NT2/D1 (cell line): ENCODE measurements at places on chromosomes 12 and 14.
A peak's percentile ranks its signal among the peaks of the same experiment; 100 is the strongest.

DNA sequence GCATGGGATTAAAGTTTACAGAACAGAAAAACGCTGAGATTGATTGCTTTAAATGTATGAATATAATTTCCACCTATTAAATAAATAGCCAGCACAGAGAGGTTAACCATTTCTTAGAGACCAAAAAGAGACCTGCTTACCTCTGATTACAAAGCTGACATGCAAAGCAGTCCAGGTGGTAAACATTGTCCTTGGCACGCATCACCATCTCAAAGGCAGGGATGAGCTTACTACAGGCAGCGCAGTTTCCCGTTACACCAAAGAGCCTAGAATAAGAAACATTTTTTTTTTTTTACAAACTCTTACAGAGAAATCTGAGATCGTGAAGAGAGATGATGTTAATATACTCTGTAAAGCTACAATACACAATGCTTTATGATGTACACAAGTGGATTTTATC, 45.7 kb downstream of the LMO3 start:
- DNase-seq = no peak

DNA sequence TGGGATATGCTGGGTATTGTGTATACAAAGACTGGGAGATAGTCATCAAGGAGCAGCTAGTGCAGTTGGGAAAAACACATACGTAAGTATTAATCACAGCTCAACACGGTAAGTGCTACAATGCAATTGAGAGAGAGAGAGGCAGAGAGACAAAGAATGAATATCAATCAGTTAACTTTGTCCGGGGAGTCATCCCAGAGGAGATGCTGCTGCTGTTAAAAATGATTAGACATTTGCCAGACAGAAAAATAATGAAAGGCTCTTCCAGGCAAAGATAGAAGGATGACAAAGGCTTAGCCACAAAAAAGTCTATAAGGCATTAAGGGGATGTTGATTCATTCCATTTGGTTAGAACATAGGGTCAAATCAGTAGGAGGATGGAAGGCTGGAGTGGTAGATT, 45.1 kb downstream of the AKAP6 start:
- DNase-seq = no peak

- no peak for DNase-seq
These were observed 1.5 kb upstream of the AGAP2 start for GRCh38 chr12:57739914-57740538.

DNA sequence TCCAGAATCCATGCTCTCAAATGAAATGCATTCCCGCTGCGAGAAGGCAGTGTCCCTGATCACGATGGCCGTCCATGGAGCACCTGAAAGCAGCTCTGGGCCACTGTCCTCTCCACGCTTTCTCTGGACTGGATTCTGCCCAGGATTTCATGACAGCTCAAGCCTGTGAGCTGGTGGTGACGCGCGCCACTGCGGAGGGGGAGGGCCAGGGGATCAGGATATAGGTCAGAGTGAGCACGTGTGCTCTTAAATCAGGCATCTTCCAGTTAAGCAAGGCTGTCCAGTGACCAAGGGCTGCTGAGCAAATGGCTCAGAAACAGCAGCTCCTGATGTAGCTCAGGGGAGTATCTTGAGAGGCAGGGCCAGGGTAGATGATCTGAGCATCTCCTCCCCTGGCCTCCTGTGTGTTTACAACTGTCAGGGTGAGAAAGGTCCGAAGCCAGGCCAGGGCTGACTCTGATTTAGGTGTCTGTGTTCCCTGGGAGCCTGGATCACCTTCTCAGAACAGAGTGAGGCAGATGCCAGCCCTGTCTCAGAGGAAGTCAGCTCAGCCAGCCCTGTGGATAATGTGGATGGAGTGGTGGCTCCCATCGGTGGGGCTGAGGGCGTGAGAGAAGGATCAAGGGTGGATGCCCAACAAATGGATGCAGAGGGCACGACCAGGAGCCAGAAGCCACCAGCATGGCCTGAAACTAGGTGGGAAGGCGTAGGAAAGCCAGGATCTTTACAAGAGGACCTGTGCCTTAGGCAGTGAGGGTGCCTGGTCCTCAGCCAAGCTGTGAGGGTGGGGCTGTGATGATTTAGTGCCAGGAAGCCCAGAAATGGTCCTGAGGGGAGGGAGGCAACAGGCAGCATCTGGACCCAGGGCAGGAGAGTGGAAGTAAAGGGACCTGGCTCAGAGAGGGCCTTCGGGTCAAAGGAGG, 55.3 kb downstream of the ELK3 start:
- DNase-seq = no peak

- DNase-seq = no peak
These were observed 20.2 kb downstream of the TMEM229B start for GRCh38 chr14:67468378-67468730.

- no peak for DNase-seq
These were observed 85.6 kb downstream of the DICER1 start for GRCh38 chr14:95071649-95072280.

DNA sequence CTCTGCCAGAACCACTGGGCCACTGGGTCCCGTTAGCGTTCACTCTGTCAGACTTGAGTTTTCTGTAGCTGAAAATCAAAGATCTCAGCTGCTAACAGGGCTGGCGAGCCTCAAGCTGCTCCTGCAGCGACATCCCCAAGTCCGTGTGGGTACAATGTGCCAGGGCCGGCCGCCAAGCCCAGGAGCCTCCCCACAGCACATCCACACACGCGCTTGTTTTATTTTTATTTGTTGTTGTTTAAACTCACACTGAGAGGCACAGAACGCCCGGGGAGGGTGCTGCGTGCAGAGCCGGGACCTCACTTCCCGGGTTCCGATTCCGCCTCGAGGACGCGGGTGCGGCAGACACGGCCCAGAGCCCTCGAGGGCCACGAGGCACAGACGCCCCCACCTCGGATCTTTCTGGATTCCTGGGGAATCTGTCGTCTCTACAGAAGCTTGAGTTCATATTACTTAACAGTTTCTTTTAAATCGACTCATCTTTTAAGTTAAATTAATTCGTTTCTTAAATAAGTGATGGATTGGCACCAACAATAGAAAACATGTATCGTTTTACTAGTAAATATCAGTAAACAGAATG, 9.3 kb downstream of the GALNT9 start:
- DNase-seq = no peak

- DNase-seq = no peak
These were observed 154.9 kb upstream of the KRR1 start for GRCh38 chr12:75666126-75666938.

DNA sequence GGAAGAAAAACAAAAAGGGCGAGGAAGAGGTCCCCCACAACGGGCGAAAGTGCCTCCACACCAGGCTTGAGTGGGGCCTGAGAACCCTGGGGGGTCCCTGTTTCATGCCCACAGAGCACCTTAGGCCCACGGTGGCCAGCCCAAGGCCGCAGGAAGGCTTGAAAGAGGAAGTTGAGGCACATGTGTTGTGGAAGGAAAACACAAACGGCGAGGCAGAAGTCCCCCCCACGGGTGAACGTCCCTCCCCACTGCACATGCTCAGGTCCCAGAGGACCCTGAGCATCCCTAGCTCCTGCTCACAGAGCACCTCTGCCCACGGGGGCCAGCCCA, 371.5 kb downstream of the ALG10 start:
- DNase-seq = no peak

DNA sequence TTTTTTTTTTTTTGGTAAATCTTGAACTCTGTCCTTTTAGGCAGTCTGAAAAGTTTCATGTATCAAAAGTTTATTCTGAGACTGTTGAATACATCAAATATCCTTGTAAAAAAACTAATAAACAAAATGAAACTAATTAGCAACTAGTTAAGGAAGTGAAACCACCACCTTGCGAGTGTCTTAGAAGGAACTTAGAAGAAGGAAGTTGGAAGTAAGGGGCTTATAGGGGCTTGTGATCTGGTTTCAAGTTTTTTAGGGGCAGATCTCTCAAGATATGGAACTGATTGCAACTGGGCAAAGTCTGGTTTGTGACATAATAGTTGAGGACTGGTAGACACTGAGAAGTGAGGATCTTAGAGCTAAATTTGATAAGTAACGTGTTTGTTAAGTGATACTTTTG, 748.8 kb downstream of the C12orf50 start:
- DNase-seq = no peak

- DNase-seq = no peak
These were observed 35.0 kb upstream of the FUT8 start for GRCh38 chr14:65377576-65377975.

DNA sequence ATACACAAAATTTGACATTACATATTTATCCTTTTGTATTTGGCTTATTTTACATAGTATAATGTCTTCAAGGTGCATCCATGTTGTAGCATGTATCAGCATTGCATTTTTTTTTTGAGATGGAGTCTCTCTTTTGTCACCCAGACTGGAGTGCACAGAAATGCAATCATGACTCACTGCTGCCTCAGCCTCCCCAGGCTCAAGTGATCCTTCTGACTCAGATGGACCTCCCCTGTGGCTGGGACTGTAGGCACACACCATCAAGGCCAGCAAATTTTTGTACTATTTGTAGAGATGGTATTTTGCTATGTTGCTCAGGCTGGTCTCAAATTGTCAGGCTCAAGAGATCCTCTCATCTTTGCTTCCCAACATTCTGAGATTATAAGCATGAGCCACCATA, 214.4 kb upstream of the ALG10B start:
- DNase-seq = no peak

GRCh38 chr12:3523728-3524127, 32.7 kb downstream of the PRMT8 start:
- no peak for DNase-seq

DNA sequence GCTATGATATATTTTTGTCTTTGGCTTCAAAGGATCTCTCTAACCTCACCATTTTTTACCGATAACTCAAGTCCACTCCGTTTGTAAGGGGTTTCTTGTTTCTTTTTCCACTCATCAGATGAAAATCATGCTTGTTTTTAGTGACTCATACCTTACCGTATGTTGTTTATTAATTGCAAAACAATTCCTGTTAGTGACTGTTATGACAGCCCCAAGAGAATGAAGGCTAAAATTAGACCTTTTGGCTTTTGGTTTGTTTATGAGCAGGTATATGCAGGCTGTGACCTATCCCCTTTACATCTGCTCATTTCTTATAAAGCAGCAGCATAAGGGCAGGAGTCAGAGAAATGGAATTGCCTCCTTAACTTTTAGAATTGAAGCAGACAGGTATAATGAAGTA, 319.8 kb downstream of the CEP128 start:
- DNase-seq = no peak

- DNase-seq = no peak
These were observed 92.1 kb downstream of the LRRC74A start for GRCh38 chr14:76918256-76918781.

GRCh38 chr12:40827683-40828592, 135.7 kb downstream of the CNTN1 start:
- no peak for DNase-seq

GRCh38 chr14:22780105-22780679, 13.7 kb downstream of the OXA1L start:
- DNase-seq = no peak

GRCh38 chr12:102548543-102548942, 68.2 kb upstream of the IGF1 start:
- DNase-seq = no peak

GRCh38 chr12:91871751-91872150, 273.9 kb downstream of the BTG1 start:
- DNase-seq = no peak

- no peak for DNase-seq
These were observed 53.7 kb downstream of the GALNT4 start for GRCh38 chr12:89470741-89471509.

GRCh38 chr14:94144765-94145164, 15.4 kb upstream of the IFI27L2 start:
- no peak for DNase-seq

GRCh38 chr12:75579552-75579951, 68.1 kb upstream of the KRR1 start:
- DNase-seq = no peak

DNA sequence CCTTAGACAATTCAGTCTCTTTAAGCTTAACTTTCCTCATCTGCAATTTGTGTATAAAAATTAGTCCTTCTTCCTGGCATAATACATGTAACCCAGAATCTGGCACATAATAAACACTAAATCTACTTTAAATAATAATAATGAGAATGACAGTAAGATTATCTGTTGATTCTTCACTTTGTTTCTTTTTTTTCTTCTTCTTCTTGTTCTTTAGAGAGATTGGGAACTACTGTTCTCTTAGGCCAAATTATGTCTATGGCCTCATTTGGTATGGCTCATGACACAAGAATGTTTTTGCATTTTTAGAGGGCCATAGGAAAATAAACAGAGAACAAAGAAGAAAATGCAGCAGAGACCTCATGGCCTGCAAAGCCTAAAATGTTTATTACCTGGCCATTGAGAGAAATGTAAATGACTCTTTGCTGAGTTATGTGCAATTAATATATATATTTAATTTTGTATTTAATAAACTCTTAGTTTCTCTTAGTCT, 275.8 kb downstream of the SLC6A15 start:
- DNase-seq = no peak

DNA sequence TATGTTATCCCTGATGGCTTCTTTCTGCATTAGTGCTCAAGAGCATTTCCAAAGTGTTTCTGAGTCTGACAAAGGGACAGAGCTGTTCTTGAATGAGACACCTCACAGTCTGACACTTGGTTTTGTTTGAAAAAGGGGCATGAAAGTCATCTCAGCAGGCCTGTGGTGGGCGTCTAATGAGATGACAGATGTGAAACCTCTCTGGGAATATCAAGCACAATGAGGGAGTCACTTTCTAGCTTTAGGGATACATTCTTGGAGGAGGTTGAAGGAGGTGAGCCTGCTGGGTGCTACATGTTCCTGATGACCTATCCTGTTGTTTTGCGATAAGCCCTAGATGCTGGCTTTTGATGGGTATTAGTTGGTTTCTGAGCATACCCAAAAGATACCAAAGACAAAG, 290.5 kb downstream of the NUAK1 start:
- no peak for DNase-seq

DNA sequence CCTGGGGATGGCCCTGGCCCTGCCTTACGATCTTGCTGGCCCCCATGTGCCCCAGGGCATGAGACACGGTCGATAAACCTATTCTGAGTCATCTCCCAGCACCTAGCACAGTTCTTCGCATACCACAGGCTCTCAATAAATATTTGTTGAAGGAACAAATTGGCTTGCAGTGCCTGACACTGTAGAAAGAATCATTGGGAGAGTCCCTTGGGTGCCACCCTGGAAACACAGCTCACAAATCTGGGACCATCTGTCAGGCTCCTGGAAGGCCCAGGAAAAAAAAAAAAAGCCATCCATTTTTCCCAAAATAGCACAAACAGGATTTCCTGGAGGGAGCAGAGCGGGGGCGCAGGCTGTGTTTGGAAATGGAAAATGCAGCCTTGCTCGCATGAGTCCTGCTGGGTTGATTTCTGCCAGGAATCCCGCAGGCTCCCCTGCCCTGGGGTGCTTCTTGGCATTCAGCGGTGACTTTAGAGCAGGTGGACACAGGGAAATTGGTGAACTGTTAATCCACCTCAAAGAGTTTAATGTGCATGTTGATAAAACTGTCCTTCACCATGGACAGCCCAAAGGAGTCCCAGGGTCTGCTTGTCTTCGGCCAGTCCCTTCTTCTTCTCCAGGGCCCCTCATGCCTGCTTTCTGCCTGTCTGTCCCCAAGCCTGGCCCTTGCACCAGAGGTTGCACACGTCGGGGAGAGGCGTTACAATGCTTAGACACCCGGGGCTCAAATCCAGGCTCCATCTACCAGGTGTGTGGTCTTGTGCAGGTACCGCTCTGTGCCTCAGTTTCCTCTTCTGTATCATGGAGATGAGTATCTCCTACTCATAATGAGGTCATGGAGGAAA, 106.1 kb upstream of the RFLNA start:
- peak; percentile 18 for DNase-seq

GRCh38 chr14:64763801-64764621, 59.8 kb downstream of the PLEKHG3 start:
- no peak for DNase-seq
